ENCODE measurements at places on chromosomes 6 and 20.

- no peak for DNase-seq
These were observed 752.2 kb upstream of the MARCKS start for GRCh38 chr6:113104951-113105350.

- no peak for DNase-seq
These were observed 8.7 kb upstream of the SRXN1 start for GRCh38 chr20:661474-662270.

DNA sequence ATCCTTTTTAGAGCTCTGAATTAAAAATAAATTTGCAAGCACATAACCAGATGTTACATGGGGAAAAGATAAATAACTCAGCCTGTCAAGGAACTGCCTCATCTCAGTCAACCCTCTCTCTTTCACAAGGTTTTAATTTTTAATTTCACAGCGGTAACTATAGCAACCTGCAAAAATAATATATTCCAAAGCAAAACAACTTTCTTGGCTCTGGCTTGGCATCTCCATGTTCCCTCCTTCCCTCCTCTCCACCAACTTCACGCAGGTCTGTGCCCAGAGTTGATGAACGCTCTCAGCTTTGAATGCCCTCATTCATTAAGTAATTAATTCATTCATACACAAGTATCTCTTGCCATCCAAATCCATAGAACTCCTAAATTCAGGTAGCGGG lies 32.5 kb upstream of the SIRPA start:
- DNase-seq: no peak

DNA sequence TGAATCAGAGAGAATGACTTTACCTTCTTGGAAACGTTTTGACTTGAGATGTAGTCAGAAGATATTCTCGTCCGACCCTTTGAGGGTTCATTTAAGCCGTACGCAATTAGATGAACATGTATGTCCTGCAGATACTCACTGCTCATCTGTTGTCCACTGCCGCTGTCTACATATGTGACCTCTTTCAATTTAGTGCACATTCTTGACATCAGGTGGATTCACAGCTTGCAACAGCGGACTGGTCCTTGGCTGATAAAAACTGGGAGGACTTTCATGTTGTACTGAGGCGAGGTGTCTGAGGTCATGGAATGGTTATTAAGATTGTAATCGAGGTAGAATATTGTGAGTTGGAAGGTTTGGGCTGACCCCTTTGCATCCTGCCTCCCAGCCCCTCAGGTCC lies 194.2 kb downstream of the JARID2 start:
- DNase-seq: no peak

DNA sequence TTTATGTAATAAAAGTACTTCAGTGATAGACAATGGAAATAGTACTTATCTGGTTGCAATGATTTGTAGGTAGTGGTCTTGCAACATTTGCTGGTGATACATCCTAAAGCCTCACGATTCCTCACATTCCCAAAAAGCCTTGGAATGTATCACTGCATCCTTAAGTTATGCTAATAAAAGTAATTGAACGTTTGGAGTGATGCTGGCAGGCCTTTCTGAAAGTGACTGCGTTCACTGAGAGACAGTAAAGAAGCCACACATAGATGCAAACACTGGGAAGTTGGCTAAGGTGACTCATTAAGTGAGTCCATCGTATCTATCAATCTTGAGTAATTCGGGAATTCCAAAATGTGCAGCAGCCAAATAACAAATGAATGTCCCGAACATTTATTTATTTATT lies 444.1 kb upstream of the SOX4 start:
- DNase-seq: no peak

GRCh38 chr6:25998379-25998778 lies 35.8 kb downstream of the TRIM38 start:
- DNase-seq: no peak

DNA sequence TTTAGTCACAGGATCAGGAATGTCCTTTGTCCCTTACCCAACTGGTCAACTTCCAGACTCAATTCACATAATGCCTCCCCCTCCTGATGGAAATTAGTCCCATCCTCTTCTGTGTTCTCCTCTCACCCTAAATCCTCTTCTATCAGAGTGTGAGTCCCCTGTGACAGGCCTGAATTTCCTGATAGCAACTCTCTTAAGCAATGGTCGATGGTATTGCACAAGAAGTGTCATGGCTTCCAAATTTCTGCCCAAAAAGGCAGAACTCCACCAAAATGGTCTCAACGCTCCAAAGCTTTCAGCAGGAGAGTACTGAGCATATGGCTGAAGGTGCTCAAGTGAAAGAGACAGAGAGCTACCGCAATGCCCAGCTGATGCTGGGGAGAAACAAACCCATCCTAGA lies 2.4 kb downstream of the PREP start:
- no peak for DNase-seq

- no peak for DNase-seq
These were observed 4.2 kb upstream of the MAVS start for GRCh38 chr20:3842348-3842930.

- DNase-seq: no peak
These were observed 329.8 kb upstream of the SOX4 start for GRCh38 chr6:21263531-21264287.

- DNase-seq: no peak
These were observed 53.9 kb downstream of the STX7 start for GRCh38 chr6:132458887-132459604.

DNA sequence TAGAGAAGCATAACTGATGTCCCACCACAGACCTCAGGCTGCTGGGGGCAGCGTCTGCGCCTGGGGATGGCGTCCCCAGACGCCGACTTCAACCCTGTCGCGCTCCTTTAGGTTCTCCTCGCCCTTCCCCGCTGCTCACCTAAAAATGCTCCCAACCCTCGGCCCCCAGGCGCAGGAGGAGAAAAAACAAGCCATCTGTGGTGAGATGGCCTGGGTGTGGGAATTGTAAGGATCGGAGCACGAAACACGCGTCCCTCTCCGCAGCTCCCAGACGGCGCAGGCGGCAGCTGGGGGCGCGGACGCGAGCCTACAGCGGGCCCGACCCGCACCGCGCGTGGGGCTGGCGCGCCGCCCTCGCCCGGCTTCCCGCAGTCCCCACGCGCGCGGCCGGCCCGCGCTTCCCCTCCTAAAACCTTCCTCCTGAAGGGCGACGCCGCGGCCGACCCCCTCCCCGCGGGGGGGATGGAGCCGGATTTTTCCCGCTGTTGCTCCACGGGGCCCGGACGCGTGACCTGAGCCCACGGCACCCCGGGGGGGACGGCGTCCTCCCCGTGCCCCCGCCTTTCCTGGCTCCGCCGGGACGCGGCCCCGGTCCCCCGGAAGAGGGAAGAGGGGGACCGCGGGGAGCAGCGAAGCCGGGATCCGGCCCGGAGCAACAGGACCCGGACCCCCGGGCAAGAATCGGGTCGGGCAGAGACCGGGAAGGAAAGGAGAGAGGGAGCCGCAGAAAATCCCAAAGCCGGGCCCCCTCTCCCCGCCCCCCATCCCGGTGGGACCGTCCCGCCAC lies 611 bp downstream of the EPB41L2 start:
- peak; percentile 5 for DNase-seq

- DNase-seq: no peak
These were observed 147.1 kb upstream of the RREB1 start for GRCh38 chr6:6960571-6961251.

- no peak for DNase-seq
These were observed 90.0 kb upstream of the SAMD5 start for GRCh38 chr6:147418523-147418922.

DNA sequence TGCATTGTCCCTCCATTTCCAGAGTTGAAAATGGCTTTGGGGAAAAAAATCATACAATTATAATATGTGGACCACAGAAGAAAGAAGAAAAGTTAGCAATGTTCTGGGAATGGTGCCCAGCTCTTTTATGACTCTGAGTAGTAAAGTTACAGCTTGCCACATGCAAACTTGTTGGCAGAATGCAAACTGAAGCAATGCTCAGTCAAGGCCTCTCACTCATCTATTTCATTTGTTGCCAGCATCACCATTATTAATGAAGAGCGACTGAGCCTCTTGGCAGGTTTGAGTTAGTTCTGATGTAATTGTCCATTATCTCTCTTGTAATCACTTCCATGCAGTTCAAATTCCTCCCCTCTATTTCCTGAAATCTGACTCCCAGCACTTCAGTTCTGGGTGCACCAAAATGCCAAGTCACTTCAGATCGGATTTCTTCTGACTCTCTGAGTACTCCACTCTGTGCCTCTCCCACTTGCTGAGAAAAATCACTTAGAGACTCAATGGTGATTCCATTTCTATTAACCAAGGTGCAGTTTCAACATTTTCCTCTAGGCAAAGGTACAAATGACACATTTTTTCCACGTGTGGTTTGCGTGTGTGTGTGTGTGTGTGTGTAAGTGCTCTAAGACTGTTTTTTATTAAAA lies 154.4 kb upstream of the STMND1 start:
- no peak for DNase-seq

DNA sequence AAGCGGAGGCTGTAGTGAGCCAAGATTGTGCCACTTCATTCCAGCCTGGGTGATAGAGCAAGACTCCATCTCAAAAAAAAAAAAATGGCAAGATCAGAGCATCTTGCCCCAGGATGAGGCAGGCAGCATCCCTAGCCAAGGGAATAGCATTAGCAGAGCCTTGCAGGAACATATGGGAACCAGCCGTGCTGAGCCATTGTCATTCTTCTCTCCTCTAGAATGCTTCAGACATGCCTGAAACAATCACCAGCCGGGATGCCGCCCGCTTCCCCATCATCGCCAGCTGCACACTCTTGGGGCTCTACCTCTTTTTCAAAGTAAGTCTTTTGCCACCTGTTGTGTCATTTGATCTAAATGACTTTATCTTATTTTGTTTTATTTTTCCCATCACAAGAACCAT lies 13.0 kb downstream of the HM13 start:
- no peak for DNase-seq

- DNase-seq: no peak
These were observed 766.4 kb upstream of the CITED2 start for GRCh38 chr6:140140891-140141290.

GRCh38 chr20:44039147-44039546 lies 124.5 kb downstream of the TOX2 start:
- DNase-seq: no peak

- peak; percentile 74 for DNase-seq
These were observed 26.0 kb downstream of the PTGIS start for GRCh38 chr20:49541733-49542513.

GRCh38 chr6:167707686-167708500 lies 118.8 kb upstream of the AFDN start:
- no peak for DNase-seq

- no peak for DNase-seq
These were observed 1209.7 kb upstream of the GJE1 start for GRCh38 chr6:140923048-140923447.

DNA sequence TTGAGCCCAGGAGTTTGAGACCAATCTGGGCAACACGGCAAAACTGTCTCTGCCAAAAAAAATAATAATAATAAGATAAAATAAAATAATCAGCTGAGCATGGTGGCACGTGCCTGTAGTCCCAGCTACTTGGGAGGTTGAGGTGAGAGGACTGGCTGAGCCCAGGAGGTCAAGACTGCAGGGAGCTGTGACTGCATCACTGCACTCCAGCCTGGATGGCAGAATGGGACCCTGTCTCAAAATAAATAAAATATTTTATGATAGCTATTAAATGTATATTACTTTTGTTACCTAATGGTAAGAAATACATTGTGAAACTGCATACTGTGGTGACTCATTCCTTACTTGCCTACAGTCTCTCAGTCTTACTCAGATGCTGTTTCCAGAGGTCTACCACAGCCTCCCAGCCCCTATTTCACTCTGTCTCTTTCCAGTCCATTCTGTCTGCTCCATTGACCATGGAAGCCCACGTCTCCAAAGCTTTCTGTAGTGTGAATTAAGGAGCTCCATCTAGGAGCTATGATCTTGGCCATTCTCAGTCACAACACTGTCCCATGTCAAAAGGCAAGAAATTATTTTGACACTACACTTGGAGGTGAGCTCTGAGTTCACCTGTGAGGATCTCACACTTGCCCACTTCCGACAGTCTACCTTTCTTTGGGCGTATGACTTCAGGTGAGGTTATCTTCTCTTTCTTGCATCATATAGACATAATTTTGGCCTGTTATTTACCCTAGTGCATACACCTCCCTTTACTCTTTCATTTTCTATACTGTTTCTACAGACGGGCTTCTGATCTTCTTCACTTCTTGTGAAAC lies 22.4 kb upstream of the SNX9 start:
- peak; percentile 33 for DNase-seq

DNA sequence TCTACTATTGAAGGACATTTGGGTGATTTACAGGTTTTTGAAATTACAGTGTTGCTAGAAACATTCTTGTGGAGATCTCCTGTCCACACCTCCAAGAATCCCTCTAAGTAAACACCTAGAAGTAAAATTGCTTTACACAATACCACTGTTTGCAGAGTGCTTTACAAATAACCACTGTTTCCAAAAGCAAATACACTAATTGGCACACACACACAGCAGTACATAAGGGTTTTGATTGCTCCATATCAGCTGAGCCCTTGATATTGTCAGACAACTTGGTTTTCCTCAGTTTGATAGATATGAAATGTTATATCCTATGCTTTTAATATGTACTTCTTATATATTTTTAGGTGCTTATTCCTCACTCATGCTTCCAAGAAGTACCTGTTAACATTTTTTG lies 6.3 kb downstream of the HMGN4 start:
- no peak for DNase-seq

DNA sequence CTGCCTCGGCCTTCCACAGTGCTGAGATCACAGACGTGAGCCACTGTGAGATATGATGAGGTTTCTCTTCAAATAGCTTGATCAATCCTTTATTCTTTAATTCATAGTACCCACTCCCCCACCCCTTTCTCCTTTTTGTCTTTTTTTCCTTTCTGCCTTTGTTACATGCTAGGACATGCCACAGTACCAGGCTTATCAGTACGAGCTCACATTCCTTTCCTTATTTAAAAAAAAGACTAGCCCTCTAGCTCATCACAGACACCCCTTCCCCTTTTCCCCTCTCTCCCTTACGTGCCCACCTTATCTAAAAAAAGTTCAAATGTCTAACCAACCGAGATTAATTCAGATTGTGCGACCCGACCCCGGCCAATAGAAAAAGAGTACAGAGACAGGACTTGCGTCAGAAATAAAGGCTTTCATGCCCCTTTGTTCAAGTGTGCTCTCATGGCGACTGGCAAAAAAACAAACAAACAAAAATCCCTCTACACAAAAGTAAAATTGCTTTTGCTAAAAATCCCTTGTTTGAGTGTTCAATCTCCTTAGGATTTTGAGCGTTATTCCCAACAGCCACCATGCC lies 49.2 kb downstream of the MRAP2 start:
- no peak for DNase-seq

GRCh38 chr6:37085198-37085597 lies 79.7 kb downstream of the FGD2 start:
- no peak for DNase-seq

All from stimulated activated CD4-positive, alpha-beta T cell treated with anti-CD3 and anti-CD28 coated beads, TNF-alpha, amount 100 ng/mL, for 24 hours (primary cell).